ENCODE measurements at places on chromosomes 2 and 18.

DNA sequence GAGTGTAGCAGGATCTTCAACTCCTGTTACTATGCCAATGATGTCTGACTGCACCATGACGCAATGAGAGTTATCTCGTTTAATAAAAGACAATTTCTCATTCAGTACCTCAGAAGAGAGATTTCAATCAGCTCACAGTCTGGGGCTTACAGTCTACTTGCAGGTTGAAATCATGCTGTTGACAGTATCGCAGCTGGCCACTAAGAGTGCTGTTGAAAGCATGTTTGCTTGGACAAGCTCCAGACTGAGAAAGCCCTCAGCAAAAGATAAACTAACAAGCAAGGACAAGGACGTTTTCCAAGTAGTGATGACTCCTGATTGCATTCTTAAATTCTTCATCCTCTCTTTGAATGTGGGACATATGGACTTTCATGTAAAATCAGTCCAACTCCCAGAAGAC lies 145.2 kb upstream of the SYT4 start:
- DNase-seq, result no peak

GRCh38 chr2:206116278-206116677 lies 30.3 kb upstream of the INO80D start:
- DNase-seq, result no peak

GRCh38 chr2:234178330-234179030 lies 128.0 kb downstream of the SPP2 start:
- DNase-seq, result peak; percentile 77

GRCh38 chr2:150621526-150622213 lies 134.2 kb upstream of the RND3 start:
- DNase-seq, result peak; percentile 4

GRCh38 chr2:147420517-147420916 lies 424.3 kb upstream of the ACVR2A start:
- no peak for DNase-seq

- peak; percentile 34 for DNase-seq
Observed at GRCh38 chr2:241315879-241316631, at the start of gene SEPTIN2. Gene SEPTIN2 (plus strand): TSS chr2:241315925. CDS start chr2:241324233, 8,308 bp downstream.

DNA sequence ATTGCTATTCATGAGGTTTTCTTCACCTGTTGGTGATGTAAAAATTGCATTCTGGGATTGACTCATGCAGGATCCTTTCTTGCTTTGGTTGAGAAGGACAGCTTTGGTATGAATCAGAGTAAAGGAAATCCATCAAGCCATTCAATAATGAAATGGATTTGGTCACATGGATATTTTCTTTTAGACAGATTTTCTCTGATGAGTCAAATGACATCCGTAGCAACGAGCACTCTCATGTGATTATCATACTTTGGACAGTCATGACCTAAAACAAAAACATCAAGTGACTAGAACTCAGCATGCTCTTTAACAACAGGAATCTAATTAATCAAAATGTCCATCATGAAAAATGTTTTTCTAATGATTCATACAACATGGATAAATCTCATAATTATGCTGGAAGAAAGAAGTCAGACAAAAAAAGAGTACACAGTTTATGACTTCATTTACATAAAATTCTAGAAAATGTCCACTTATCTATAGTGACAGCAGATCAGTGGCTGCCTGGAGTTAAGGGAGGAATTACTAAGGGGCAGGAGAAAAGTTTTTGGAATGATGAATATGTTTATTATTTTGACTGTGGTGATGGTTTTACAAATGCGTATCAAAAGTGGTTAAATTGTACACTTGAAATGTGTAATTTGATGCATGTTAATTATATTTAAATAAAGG lies 30.7 kb downstream of the TRAK2 start:
- no peak for DNase-seq

DNA sequence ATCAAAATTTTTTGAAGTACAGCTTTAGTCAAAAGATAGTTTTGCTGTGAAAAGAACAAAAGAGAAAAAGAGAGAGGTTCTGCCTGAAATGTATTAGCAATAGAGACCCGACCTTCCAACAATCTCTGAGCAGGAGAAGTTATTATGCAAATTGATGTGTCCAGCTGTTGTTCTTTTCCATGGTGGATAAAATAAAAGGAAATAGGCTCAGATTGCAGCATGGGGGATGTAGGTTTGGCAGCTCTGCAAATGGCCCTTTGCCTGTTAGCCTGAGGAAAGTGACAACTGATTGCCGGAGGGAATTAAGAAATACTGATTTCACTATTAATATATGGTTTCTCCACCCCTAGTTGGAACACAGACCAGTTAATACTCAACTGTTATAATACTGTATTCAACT lies 1283.2 kb upstream of the NXPH2 start:
- no peak for DNase-seq

DNA sequence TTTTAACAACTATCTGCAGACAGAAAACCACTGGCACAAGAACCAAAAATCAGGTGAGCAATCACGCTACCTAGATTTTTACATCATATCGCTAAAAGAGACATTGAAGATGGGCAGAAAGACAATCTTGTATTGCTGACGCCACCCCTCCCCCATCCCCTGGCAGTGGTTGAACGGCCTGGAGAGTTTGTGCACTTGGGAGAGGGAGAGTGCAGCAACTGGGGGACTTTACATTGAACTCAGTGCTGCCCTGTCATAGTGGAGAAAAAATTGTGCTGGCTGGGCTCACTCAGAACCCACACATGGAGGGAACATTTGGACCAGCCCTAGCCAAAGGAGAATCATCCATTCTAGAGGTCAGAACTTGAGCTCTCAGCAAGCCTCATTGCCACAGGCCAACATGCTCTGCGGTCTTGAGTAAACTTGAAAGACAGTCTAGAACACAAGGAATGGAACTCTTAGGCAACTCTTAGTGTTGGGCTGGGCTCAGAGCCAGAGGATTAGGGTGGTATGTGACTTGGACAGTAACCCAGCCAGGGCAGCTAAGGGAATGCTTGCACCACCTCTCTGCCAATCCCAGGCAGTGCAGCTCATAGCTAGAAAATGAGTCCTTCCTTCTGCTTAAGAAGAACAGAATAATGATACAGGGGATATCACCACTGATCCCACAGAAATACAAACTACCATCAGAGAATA lies 220.0 kb upstream of the CYP26B1 start:
- DNase-seq, result peak; percentile 86

GRCh38 chr2:44290261-44290660 lies 15.0 kb downstream of the SLC3A1 start:
- no peak for DNase-seq

- DNase-seq, result no peak
Observed at GRCh38 chr2:27087823-27088410, 1.3 kb downstream of the KHK start.

DNA sequence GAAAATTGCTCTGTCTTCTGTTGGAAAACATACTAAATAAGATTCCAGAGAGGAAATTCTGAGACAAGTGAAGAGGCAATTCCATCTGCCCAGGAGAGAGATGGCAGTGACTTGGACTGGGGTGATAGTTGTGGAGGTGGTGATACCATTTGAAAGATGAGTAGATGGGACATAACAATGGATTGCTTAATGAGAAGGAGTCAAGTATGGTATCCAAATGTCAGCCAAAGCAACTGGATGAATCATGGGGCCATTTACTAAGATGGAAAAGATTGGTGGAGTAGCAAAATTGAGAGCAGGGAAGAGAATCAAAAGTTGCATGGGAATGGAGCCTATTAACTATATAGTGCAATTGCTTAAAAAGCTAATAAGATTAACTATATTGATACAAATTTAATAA lies 222.1 kb downstream of the ETAA1 start:
- DNase-seq, result no peak

GRCh38 chr2:168687314-168687713 lies 115.1 kb upstream of the NOSTRIN start:
- no peak for DNase-seq

DNA sequence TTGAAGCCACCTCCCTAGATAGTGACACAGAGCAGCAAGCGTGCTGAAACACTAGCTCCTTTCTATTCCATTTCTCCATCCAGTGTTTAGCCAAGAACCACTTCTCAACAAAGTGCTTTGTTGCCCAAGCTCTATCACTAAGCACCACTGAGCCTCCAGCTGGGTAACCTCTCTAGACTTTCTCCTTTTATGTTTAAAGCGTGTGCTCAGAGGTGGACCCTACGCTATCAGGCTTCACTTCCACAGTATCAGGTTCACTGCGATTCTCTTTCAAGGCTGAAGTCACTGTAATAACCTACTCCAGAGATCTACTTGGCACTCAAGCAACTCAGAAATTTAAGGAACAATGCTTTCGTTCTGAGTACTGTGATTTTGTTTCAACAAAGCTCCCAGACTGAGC lies 197.9 kb downstream of the LNPK start:
- no peak for DNase-seq

GRCh38 chr2:62306751-62307468 lies 111.0 kb downstream of the B3GNT2 start:
- peak; percentile 56 for DNase-seq

- no peak for DNase-seq
Observed at GRCh38 chr2:40824278-40824677, 372.4 kb upstream of the SLC8A1 start.

- no peak for DNase-seq
Observed at GRCh38 chr2:10002109-10002508, 41.2 kb upstream of the KLF11 start.

- no peak for DNase-seq
Observed at GRCh38 chr2:30283931-30284565, 52.7 kb downstream of the LBH start.

DNA sequence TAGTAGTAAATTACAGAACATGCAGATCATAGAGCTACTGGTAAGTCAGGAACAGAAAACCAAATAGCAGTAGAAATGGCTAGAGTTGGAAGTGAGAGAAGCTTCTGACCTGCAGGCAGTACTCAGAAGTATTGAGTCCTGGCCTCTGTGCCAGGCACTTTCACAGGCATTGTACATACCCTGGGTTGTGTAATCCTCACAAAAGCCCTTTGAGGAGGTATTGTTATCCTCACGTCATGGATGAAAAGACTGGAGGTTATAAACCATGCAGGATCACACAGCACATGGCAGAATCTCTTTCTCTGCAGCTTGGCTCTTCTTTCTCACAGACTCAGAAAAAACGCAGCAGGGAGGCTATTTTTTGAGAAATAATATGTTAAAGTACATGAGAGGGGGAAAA lies 789.3 kb upstream of the FAM98A start:
- no peak for DNase-seq

- DNase-seq, result no peak
Observed at GRCh38 chr2:233446121-233446520, 91.8 kb downstream of the DGKD start.

DNA sequence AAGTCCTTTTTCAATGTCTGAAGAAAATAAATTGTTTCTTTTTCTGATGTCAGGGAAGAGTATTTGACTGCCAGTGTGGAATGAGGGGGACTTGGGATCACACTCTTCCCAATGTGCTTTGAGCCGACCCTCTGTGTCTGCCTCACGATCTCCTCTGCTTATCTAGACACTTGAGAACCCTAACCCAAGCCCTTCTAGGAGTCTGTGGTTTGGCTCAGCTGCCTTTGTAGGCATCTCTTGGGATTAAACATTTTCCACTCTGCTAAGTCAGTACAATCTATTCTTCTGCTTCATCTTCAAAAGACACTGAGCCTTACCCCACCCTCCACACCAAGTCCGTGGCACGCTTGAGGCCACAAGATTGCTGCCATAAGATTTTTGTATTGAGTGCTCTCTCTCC lies 19.4 kb downstream of the FAM110C start:
- DNase-seq, result no peak

DNA sequence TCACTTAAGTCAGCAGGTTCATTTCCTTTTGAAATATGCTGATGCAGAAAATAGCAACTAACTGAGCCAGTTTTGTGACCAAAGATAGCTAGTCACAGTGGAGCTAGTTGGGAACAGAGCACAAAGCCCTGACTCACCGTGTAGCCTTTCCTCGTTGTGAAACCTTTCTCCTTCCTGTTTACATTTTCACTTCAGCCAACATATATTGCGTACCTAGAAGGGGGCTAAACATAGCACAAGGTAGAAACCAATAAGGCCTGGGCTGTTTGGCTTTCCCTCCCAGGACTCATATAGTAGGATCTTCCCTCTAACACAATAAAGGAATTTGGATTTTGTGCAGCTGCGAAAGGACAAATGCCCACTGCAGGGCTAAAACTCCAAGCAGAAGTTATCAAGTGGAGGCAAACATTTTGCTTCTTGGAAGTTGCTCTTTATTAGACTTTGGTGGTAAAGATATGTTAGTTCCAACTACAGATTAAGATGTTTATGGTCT lies 24.5 kb upstream of the LPIN2 start:
- DNase-seq, result peak; percentile 73

- DNase-seq, result no peak
Observed at GRCh38 chr2:223141606-223142005, 89.6 kb downstream of the KCNE4 start.

DNA sequence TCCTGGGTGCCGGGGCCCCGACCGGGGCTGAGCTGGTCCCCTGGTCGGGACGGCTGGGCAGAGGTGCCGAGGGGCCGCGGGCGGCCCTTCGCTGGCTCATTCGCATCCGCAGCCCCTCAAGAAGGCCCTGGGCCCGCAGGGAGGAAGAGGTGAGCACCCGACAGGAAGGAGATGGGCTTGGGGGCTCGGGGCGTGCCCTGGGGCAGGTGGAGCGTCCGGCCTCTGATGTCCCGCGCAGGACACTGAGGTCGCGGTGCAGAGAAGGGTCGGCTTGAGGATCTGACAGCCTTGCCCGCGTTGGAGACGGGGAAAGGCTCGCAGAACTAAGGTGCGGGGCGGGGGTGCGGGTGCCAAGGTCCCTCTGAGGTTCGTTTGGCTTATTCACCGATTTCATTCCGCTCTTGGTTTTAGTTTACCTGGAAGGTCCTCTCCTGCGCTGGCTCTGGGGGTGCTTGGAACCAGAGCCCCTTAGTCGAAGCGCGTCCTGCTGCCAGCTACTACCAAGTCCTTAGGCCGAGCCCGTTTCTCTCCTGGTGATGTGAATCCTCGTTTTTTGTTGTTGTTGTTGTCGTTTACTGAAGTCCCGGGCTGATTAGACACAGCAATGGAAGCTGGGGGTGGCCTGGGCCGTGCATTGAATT lies 18.9 kb upstream of the CD8A start:
- no peak for DNase-seq

- DNase-seq, result no peak
Observed at GRCh38 chr2:189143925-189144324, 35.6 kb downstream of the COL5A2 start.

All from LoVo (cell line).